ENCODE measurements at places on chromosomes 2 and 18.

DNA sequence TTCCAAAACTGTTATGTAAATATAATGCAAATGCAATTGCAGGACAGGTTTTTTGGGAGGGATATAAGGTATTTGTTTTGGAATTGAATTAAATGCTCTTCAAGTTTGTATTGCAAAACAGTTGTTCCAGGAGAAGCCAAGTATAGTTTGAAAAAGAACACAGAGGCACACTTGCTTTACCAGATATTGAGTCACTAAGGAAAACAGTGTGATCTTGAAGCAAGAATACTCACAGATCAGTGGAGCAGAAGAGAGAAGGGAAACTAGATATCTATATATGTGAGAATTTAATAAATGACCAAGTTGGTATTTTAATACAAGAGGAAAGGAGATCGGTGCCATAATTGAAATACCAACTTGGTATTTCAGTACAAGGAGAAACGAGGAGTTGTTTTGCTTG lies 178.9 kb downstream of the CAPN13 start:
- no peak for DNase-seq

DNA sequence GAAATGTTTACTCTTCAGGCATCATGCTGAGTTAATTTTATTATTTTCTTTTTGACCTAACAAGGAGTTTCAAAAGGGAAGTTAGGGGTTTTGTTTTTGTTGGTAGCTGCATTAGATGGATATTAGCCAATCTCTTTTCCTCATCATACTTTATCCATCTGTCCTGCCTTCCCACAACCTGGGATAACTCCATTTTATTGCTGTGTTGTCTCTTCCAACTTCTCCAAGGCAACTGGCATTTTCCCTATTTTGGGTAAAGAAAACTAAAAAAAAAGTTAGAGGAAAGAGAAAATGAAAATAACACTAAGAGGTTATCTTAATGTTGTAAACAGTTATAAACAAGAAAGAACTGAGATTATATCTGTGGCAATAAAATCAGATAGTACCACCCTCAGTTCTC lies 147.0 kb downstream of the PID1 start:
- DNase-seq: no peak

GRCh38 chr2:8520791-8521344 lies 161.0 kb upstream of the ID2 start:
- no peak for DNase-seq

GRCh38 chr18:55868909-55869308 lies 280.9 kb upstream of the TCF4 start:
- DNase-seq: no peak

DNA sequence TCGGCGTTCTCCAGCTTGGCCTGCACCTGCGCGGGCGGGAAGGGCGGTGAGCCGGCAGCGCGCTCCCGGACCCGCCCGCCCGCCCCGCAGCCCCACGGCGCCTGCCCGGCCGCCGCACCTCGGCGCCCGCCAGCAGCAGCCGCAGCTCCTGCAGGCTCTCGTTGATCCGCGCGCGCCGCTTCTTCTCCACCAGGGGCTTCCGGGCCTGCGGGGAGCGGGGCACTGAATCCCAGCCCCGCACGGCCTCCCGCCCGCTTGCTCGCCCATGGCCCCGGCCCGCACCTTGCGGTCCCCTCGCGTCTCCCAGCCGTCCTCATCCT lies 335 bp downstream of the HES6 start:
- DNase-seq: no peak

DNA sequence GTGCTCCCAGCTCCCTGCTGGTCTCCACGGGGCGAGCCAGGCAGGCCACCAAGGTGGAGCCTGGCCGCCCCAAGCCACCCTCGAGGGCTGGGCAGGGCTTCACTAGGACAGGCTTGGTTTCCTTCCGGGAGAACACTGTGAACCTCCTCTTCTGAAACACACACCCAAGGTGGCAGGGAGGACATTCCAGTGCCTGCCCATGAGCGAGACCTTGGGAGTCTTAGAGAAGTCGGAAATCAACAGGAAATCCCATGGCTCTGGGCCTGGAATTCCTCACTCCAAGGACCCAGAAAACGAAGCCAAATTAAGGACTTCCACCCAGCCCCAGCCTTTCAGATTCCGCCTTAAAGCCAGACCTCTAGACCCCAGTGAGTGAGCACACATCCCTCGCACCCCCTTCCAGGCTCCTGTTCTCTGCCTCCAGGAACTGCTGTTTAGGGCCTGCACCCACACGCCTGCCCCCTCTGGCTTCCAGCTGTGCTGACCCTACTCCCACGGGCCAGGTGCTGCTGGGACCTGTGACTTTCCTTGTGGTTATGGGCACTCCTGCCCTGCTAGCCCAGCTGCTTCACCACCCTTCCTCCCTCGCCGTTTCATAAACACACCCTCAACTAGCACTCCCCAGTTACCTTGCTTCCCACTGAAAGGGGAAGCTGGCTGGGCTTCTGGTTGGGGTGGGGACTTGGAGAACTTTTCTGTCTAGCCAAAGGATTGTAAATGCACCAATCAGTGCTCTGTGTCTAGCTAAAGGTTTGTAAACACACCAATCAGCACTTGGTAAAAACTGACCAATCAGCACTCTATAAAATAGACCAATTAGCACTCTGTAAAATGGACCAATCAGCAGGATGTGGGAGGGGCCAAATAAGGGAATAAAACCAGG lies 13.7 kb downstream of the GPR17 start:
- DNase-seq: no peak

- DNase-seq: no peak
Observed at GRCh38 chr18:7629416-7629815, 62.3 kb downstream of the PTPRM start.

DNA sequence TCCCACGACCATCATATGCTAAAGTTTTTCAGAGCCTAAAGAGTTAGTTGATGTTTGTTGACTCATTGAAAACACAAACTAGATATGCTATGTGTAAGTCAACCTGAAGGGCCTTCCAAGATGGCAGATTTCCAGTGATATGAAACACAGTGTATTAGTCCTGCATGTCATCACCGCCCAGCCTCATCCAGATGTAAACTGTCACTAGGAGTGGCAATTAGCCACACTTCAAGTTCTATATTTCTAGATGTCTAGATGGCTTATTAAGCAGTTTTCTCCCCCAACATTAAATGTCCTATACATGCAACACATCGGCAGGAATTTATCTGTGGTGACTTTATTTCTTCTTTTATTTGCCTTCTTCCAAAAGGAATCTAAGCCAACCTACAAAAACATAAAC lies 444.1 kb upstream of the SMIM21 start:
- no peak for DNase-seq

GRCh38 chr18:11124054-11124453 lies 25.3 kb downstream of the PIEZO2 start:
- DNase-seq: no peak

DNA sequence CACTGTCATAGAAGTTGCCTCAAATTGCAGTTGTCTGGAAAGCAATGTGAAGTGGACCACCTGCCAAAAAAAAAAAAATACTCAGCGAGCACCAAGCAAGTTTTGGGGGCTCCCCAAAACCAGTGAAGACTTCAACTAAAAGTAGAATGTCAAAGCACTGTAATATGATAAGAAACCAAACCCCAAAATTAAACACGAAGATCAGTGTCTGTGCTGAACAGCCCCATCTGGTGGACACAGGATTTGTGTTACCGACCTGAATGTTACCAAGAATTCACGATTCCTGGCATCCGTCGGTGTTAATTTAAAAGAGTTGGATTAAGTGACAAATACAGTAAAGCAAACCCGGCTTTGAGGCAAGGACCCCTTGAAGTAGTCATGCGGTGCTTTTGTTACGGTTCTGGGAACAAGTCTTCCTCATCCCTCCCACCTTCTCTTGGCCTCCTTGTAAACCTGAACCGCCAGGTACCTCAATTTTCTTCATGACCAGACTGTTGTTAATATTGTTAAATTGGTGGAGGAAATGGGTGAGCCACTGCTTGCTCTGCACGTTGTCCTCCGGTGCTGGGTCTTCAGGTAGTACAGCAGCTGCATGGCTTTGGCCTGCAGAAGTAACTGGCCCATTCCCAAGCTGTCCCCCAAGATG lies 31.3 kb upstream of the SSB start:
- DNase-seq: no peak

- DNase-seq: no peak
Observed at GRCh38 chr2:58686776-58687175, 445.7 kb upstream of the FANCL start.

DNA sequence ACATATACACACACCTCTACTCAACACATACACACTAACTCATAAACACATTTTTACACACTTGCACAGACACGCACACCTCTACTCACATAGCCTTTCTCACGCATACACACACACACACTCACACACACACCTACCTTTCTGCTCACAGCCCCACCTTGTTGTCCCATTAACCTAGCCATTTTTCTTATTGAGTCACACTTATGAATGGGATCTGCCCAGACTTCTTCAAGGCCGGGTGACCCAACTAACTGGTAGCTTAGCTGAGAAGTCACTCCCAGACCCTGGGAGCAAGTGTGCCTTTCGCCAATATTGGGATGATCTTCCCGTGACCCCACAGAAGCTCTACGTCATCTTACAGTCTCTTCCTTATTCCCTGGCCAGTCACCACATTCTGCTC lies 192.2 kb downstream of the NCK2 start:
- DNase-seq: no peak

DNA sequence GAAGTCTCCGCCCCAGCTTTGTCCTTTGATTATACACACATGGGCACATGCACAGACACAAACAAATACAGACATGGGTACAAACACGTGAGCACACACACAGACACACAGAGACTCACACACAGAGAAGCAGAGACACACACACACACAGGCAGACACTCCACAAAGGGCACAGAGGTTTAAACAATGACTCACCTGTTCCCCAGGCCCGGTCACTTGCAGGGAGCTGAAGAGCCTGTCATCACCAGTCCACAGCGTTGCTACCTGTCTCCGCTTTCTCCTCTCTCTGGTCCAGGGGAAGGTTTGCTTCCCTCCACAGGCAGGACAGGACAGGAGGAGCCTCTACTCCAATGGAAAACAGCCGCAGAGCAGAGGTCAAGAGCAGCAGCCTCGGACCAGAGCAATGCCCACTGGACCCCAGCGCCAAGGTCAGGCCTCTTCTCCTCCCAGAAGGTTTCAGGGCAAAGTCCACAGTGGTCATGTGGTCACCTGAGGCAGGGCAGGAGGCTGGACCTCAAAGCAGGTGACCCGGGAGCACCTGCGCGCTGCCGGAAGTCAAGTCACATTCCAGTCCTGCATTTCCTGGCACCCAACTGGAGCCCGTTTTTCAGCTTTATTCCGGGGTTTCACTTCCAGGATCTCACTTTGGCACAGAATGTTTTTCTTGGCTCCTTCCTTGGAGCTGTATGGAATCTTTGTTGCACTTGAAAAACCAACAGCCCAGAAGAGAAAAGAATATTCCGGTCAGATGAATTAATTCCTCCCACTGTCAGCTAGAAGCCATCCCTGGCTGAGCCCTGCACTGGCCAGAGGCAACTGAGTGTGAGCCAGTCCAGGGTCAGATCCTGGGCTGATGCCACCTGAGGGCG lies at the start of gene RAB17:
Gene RAB17 (minus strand): TSS at position 463 of the 869 bp plus-strand sequence. CDS start 4,580 bp downstream, outside the sequence.
- DNase-seq: no peak

DNA sequence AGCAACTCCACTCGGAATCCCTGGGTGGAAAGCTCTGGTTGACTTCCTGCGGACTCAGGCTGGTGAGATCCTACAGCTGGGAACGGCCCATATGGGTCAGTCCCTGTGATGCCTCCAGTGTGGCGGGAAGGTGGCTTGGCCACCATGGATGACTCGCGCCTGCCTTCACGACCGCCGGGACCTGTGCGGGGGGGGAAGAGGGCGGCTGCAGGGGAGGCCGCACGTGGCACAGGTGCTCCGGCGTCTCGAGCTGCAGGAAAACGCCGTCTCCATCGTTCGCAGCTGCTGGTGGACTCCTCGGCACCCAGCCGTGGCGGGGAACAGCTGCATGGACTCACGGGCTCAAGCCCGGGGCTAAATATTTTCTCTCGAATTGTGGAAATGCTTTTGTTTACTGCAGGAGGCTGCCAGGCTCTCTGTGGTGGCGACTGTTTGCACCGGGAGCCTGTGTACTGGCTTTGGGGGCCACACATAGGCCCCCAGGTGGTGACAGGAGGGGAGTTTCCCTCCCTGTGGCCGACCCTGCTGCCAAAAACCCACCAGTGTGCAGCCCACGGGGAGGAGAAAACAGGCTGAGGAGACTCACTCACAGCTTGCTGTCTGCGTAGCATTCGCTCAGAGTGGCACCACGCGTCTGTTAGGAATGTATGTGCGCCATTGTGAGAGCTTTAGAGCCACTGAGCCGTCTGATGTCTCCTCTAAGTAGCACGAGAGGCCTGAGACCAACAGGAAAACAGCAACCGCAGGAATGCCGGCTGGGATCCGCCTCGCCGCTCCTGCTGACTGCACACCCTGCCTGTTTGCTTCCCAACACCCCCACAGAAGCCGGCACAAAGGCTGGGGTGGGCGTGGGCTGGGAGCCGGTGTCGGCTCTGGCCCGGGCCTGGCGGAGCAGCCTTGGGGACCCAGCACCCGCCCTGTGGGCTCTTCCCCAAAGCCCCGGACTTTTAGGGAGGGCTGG lies 89.2 kb downstream of the NFATC1 start:
- no peak for DNase-seq

DNA sequence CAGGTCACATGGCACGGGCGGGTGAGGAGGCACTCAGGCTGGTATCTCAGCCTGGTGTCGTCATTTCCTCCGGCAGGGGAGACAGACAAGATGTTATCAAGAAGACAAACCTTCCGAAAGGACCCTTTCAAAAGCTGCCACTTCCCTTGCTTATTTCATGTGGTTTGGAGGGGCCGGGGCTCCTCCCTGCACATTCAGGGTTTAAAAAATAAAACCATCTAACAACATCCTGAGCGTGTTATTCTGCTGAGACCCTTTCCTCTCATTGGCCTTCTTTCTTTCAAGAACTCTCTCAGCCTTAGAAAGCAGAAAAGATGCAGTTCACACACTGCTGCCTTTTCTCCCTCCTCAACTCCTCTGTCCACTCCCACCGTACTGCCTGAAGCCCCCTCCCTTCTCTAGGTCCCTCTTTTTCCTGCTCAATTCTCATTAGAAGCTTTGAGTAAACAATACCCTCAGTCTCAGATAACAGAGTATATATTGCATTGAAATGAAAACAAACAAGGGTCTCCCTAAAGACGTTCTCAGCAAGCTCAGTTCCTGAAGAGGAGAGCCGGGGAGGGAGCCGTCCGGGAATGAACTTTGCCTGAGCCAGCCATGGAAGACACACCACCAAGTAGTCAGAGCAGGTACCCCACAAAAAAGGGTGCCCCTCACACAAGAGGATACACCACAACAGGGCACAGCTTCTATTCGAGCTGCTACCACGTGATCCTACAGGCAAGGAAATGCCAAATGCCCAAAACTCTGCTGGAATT lies 9.7 kb downstream of the SMAD7 start:
- DNase-seq: no peak

- no peak for DNase-seq
Observed at GRCh38 chr2:8416849-8417832, 264.7 kb upstream of the ID2 start.

All from DMS 273 treated with DMSO at 0.1 percent for 48 hours (cell line).